ENCODE measurements at places on chromosomes 11 and 22. TPM values are rescaled to one million over a fixed set of nuclear protein-coding genes. Genes with fewer than 3 reads are reported as not detected.

Gene DGCR6
- total RNA-seq: 1.1 TPM

Gene ADAMTS8
- under 0.01 TPM for total RNA-seq

Gene SIDT2
- total RNA-seq: 21.8 TPM

Gene CLCF1
- 5.2 TPM for total RNA-seq

Gene MS4A6A
- total RNA-seq: not detected

Gene NXPE4
- total RNA-seq: not detected

Gene P2RX6
- total RNA-seq: 7.2 TPM

Gene AGBL2
- 4.4 TPM for total RNA-seq

Gene OR5W2
- total RNA-seq: not detected

Gene TMPRSS5
- under 0.01 TPM for total RNA-seq

Gene E2F8
- total RNA-seq: 1.7 TPM

Gene SESN3
- 0.72 TPM for total RNA-seq

All from placental pericyte (primary cell).